ENCODE measurements at places on chromosomes 12 and 14.

GRCh38 chr14:60760644-60761364 is 26.2 kb downstream of the MNAT1 start:
- no peak for DNase-seq

- DNase-seq, result no peak
These were observed 5.5 kb downstream of the NOPCHAP1 start for GRCh38 chr12:104991565-104992128.

DNA sequence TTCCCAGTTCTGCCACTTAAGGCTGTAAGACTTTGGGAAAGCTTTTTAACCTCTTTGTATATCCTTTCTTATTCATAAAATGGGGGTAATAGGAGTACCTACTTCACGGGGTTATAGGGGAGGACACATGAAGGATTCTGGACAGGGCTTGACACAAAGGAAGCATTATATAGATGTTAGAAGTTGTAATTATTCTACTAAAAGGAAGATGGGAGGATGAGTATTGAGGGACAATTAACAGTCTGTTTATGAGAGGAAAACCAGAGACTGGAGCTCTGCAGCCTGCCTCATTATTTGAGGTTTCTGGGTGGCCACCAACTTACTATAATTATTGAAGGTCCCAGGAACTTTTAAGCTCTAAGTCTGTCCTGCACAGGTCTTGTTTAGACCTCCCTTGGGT is 34.0 kb downstream of the PELI2 start:
- no peak for DNase-seq

- DNase-seq, result no peak
These were observed 3.7 kb upstream of the CAMKK2 start for GRCh38 chr12:121300083-121300819.

DNA sequence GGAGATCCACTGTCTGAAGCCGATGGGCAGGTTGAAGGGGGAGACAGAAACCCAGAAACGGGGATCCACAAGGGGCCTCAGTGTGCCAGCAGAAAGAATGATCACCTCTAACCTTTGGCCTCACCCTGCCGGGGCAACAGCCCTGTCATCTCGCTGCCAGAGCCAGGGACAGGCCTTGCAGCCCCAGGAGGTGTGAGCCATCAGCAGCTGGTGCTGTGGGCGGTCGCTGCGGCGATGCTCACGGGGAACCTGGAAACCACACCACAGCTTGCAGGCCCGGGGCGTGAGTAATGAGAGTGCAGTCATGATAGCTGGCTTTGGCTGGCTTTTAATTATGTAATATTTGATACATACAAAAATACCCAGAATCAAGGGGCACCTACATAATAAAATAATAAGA is 4.7 kb upstream of the TTC7B start:
- DNase-seq, result peak; percentile 79

- no peak for DNase-seq
These were observed 275.2 kb upstream of the FLRT2 start for GRCh38 chr14:85254711-85255110.

- no peak for DNase-seq
These were observed 1.3 kb upstream of the JDP2 start for GRCh38 chr14:75426332-75427125.

DNA sequence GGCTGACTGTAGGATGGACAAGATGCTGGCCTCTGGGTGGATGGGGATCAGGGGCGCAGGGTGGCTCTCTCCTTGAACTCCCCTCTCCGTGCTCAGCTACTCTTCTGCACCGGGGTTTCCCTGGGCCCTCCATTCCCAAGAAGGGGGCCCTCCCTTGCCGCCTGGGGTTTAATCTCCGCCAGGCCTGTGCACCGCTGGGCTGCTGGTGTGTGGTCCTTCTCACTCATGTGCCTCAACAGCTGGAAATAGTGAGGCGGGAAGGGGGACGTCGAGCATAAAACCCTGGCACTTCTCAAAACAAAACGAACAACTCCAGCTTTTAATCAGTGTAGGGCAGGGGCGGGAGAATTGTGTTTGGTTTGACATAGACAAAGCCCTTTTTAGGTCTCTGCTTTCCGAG is 19.0 kb upstream of the SMOC1 start:
- DNase-seq, result no peak

DNA sequence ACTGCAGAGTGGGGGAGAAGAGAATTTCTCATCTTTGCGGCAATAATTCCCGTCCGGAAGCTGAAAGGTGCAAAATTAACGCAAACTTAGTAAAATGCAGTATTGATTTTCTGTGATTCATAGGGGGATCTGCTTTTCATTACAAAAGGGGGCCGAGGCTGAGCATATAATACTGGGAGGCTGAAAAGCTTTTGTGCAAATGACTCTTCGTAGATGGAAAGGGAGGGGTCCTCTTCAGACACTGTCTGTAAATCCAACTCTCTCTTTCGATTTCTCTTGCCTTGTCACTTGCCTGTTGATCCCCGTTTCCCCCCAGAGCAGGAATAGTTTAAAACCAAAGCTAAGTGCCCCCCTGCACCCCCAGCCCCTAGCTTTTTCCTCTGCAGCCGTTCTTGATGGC is 258.2 kb downstream of the VRK1 start:
- no peak for DNase-seq

GRCh38 chr12:93751864-93752610 is 74.9 kb downstream of the CRADD start:
- no peak for DNase-seq

DNA sequence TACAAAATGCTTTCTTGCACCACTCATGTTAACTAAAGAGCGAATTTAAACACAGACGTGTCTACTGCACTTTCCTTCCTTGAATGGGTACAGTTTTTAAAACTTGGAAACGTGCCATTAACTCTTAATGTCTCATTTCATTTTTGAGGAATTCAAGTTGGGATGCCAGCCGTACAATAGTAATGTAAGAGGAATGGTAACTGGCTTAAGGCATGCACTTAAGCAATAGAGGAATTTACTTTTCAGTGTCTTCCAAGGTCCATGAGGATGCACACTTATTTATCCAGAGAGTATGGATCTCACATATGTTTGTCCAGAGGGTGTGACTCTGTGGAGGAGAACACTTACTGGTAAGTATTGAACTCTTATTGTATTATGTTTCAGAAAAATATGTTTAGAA is 52.9 kb downstream of the PPP4R4 start:
- DNase-seq, result no peak

DNA sequence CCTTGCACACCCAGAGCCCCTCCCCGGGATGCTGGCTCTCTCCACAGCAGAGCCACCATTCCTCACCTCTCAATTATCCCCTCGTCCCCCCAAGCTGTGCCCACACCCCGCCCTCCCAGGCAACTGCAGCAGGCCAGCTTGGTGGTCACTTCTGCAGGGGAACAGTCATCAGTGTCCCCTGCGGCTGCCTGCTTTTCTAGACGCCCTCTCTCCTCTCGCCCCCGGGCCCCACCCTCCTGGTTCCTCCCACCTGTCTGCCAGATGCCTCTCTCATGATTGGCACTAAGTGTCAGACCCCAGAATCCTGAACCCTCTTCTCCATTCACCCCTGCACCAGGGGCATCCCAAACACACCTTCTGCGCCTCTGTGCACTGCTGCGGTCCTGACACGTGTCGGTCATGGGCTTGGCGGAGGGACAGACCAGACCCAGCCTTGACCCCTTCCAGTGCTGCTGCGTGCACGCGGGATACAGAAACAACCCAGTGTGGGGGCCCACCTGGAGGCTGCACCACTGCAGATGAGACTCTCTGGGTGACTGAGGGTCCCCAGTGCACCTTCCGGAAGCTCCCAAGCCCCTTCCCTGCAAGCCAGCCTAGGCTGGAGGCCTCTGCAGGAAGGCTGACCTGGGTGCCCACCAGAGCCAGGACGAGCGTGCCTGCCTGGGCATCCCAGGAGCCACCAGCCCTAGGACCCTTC is 99.5 kb downstream of the SETD3 start:
- no peak for DNase-seq

GRCh38 chr12:24798335-24798734 is 150.6 kb downstream of the BCAT1 start:
- no peak for DNase-seq

DNA sequence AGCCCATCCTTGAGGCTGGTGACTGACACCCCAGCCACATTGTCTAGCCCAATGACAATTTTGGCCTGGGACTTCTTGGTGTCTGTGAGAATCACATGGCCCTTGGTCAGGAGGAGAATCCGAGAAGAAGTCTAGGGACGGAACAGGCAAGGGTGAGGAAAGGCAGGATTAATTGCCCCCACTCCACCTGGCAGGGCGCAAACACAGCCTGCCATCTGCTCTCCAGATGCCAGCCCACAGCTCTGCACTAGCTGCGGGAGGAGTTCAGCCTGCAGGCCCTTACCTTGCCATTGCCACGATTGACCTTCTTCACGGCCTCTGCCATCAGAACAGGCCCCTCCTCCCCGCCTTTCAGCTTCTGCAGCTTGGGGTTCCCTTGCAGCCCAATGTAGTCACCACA is 13.1 kb upstream of the TAC3 start:
- no peak for DNase-seq

- DNase-seq, result no peak
These were observed 418 bp downstream of the AMN1 start for GRCh38 chr12:31728289-31728916.

DNA sequence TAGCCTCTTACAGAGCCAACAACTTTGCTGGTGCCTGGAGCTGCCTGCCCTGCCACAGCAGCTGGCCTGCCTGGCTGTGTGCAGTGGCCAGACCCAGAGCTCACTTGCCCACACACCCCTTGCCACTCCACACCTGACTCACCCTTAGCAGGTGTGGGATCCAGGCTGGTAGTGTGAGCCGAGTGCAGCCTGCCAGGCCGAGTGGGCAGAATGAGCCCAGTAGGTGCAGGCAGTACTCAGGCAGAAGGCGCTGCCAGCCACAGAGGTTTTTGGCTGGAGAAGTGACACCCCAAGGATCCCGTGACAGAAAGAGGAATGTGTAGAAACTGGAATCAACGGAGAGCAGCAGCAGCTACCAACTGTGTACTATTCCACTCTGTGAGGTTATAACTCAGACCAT is 29.8 kb upstream of the PYGL start:
- DNase-seq, result no peak

DNA sequence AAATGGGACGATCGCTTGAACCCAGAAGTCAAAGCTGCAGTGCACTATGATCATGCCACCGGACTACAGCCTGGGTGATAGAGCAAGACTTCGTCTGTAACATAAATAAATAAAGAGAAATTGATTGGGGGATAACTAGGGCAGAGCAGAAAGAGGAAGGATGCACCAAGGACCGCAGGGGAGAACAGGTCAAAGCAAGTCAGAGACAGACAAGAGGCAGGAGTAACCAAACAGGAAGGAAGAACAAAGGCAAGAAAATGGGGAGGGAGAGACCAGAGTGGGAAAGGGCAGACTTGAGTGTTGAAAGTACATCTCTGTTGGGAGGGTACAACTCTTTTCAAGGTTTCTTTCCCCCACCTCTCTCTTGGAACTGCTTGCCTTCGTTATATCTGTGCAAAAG is 50.8 kb upstream of the ELK3 start:
- no peak for DNase-seq
